CD4-positive, alpha-beta T cell treated with Interleukin-15 for 4 hours (primary cell): ENCODE measurements at places on chromosomes 11 and 22.
A peak's percentile ranks its signal among the peaks of the same experiment; 100 is the strongest.

DNA sequence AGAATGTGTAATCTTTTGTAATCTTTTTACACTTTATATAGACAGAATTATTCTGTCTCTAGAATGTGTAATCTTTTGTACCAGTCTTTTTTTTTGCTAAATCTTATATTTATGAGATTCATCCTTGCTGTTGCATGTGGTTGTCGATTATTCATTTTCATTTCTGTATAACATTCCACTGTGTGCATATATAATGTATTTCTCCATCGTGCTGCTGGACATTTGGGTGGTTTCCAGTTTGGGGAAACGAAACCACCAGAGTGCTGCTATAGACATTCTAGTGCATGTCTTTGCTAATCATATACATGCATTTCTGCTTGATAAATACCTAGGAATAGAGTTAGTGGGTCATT, 146.5 kb downstream of the GRIK4 start:
- DNase-seq = no peak

- no peak for DNase-seq
Observed at GRCh38 chr11:87575088-87575487, 537.4 kb downstream of the TMEM135 start.

DNA sequence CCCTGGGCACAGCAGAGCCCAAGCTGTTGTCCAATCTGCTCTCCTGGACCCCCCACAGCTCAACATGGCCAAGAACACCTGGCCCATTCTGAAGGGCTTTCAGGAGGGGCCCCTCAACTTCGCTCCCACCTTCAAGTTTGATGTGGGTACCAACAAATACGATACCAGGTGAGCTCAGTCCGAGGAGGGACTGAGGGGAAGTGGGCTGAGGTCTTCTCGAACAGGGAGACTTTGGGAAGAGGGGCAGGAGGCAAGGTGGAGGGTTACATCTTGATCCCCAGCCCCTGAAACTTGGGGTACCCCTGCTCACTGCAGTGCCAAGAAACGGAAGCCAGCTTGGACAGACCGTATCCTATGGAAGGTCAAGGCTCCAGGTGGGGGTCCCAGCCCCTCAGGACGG, 5.4 kb downstream of the INPP5J start:
- DNase-seq = no peak

GRCh38 chr11:85759915-85760314, 51.0 kb downstream of the SYTL2 start:
- DNase-seq = no peak

GRCh38 chr11:45899086-45899447, 8.0 kb downstream of the FREY1 start:
- DNase-seq = no peak

DNA sequence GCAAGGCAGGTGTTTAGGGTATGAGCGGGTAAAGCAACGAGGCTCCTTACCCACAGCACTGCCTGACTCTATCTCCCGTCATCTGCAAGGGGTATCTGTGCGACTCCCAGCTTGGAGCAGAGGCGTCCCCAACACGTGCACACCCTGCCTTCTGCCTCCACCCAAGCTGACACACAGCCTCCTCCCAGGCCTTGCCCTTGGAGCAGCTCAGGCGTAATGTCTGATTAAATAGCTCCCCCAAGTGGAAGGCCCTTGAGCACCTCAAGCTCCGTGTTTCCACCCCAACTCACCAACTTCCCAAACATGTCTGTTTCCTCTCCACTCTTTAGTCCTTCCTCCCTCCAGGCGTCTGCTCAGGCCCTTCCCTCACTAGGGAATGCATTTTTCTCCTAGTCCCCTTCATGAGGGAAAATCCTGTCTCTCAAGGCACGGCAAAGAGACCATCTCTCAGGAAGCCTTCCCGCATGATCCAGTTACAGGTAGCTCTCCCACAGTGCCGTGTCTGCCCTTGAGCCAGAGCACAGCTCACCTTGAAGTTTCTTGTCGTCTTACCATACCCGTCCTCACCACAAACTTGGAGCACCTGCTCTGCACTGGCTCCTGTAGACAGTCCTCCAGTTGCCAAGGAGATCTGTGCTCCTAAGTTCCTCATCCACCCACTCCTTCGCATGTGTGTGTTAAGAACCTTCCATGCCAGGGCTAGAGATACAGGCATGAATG, 15.8 kb downstream of the CYB5R2 start:
- peak; percentile 12 for DNase-seq

DNA sequence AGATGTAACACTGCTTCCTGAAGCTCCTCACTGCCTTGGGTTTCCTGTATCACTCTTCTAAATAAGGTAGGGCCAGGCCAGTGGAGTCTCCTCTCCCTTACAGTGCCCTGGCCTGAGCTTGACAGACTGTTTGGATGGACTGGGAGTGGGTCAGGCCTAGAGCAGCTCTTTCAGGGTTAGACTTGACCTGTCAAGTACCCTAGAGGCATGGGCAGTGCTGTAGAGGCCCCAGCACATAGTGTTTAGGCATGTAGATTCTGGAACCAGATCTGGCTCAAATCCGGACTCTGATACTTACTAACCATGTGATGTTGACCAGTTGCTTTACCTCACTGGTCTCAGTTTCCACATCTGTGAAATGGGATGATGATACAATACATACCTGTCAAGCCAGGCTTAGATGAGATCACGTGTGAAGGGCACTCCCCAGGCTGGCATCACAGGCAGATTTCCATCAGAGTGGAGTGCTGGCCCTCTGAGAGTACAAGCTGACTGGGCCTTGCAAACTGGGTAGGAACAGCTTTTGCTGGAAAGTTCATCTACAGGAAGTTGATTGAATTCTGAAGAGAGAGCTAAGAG, 1.4 kb upstream of the MICAL2 start:
- DNase-seq = no peak

DNA sequence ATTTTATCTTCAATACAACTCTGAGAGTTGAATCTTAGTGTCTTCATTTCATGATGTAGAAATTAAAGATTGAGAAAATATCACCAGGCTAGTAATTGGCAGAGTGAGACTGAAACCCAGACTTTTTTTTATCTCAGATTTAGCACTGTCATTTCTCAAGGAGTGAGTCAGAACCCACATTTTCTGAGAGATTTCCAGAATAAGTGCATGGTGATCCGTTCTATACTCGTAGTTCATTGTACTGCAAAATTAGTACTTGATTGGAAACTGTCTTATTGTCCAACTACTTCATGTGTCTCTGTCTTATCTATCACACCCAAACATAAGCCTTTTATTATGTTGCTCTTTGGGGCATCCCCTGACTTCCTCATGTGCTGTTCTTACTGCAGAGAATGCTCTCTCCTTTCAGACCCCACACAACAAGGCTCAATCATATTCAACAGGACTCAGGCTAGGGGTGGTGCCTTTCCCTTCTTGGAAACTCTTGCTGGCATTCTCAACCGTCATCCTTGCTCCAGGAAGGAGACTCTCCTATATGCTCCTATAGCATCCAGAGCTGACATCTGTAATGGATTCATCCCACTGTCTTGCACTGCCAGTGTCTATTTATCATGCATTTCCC, 76.7 kb upstream of the BLID start:
- no peak for DNase-seq

DNA sequence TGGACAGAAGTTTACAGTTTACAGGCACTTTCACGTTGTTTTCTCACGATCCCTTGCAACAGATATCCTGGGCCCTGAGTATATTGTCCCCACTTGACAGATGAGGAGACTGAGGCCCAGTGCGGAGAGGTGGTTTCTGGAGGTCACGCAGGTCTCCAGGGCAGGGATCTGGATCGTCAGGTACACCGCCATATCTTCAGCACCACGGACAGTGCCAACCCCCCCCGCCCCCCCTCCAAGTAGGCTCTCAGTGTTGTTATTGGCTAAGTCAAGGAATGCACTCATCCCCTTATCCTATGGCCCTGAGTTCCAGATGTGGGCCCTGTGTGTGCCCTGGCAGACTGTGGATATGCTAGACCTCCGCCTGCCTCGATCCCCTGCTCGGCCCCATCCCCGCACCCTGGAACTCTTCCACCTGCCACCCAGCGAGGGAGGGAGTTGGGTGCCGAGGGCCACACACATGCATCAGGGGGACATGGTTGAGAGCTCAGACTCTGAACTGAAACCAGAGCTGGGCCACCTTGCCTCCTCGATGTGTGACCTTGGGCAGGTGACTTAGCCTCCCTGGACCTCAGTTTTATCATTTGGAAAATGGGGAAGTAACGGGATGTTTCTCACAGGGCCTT, 37.5 kb downstream of the MPPED1 start:
- no peak for DNase-seq
